ENCODE measurements at places on chromosomes 16 and 17. TPM values are rescaled to one million over a fixed set of nuclear protein-coding genes. Genes with fewer than 3 reads are reported as not detected.

BCL6B gene
- 9.4 TPM for total RNA-seq

CCL8 gene
- total RNA-seq = 0.24 TPM

TRIM65 gene
- 5.7 TPM for total RNA-seq

MRTFB gene
- 41.3 TPM for total RNA-seq

GPR179 gene
- total RNA-seq = not detected

ABCA10 gene
- 6.9 TPM for total RNA-seq
